ENCODE measurements at places on chromosomes 2 and 18.
A peak's percentile ranks its signal among the peaks of the same experiment; 100 is the strongest.

DNA sequence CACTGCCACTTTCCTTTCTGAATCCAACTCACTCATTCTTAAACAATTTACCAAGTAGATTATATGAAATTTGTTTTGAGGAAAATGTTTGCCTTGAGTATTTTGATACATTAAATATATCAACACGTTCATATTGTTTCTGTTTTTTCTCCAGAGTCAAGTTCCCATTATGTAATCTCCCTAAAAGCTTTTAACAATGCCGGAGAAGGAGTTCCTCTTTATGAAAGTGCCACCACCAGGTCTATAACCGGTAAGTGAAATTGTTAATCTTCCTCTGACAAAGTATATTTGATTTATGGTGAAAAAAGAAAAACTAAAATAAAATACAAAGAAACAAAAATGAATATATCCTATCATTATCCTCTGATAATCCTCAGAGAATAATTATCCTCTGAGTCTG, 838.6 kb downstream of the MBD2 start:
- no peak for DNase-seq

DNA sequence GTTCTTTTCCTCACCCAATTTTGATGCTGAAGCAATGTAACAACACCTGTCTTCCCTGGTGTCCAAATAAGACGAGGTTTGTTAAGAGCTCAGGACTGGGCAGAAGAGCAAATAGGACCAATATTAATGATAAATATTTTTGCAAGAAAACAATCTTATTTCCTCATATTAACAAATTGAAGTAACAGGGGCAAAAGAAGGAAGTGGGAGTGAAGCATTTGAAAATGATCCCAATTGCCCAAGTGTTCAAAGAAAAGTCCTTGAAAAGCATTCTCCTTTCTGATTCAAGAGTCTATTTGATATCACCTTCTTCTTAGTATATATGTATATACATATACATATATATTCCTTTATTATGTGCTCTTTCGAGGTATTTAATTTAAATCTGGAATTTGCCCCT, 418.8 kb downstream of the ARHGAP15 start:
- no peak for DNase-seq

DNA sequence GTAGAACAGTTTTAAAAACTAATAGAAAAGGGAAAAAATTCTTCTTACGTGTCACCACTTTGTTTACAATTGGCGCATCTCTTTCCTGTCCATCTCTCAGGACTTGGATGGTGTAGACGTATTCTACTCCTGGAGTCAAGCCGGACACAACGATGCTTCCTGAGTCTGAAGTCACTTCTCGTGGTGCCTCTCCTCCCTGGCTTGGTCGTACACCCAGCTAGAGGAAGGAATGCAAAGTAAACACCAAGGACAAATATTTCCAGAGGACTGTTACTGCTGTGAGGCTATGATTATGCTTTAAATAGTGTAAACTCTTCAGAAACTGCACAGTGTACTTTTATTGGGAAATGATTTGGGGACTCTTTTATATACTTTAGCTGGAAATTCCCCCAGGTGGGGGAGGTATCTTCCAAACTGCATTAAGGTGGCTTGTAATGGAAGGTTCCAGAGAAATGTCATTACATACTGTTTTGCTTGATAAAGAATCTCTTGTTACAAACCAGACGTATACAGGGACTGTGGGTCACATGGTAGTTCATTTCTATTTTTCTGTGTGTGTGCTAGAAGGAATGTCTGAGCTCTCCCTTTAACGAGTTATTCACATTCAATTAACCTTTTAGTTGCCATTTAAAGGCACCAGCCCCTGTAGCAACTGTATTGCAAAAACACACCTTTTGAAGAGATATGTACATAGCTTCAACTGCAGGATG, 38.1 kb downstream of the FN1 start:
- no peak for DNase-seq

- DNase-seq = no peak
Observed at GRCh38 chr2:149731079-149731478, 143.5 kb upstream of the MMADHC start.

GRCh38 chr2:26581266-26581990, 59.7 kb downstream of the CIB4 start:
- no peak for DNase-seq

GRCh38 chr2:133985563-133985962, 268.3 kb upstream of the MGAT5 start:
- DNase-seq = no peak

DNA sequence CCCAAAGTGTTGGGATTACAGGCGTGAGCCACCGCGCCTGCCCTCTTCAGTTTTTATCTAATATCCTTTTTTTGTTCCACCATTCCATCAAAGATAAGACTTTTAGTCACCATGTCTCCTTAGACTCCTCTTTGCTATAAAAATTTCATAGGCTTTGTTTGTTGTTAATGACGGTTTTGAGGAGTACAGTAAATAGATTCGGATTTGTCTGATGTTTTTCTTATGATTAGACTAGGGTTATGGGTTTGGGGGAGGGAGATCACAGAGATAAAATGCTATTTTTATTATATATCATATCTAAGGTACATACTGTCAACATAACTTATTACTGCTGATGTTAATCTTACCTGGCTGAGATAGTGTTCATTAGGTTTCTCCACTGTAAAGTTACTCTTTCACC, 6.2 kb downstream of the IL36B start:
- DNase-seq = no peak

DNA sequence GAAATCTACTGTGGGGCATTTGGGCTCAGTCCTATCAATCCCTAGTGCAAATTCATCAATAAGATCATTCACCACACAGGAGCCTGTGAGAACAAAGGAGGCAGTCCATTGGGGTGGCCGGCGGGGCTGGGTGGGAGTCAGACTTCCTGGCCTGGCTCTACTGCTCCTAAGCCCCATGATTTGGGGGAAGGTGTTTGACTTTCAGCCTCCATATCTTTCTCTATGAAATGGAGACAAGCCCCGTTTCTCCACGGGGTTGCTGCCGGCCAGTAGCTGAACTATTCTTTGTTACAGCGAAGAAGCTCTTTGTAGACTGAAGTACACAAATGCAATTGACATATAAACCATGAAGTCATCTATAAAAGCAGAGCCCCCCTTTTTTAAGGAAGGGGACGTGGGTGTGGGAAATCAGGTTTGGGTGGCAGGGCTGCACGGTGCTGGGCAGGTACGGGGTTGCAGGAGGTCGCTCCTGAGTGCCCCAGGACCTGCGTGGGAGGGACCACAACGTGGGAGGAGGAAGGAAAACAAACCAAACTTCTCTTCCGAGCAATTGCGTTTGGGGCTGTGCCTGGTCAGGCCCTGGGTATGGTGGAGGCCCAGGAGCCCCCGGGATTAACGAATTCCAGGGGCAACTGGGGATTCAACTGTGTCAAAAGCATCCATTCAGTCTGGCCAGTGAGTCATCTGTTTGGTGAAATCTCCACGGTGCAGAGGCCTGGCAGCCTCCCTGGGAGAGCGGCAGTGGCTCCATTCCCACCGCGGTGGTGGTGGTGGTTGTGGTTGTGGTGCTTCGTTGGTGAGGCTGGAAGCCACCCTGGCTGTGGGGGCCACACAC, 18.2 kb downstream of the FBLN7 start:
- DNase-seq = no peak

- no peak for DNase-seq
Observed at GRCh38 chr2:165281387-165281786, 42.2 kb downstream of the SCN2A start.

DNA sequence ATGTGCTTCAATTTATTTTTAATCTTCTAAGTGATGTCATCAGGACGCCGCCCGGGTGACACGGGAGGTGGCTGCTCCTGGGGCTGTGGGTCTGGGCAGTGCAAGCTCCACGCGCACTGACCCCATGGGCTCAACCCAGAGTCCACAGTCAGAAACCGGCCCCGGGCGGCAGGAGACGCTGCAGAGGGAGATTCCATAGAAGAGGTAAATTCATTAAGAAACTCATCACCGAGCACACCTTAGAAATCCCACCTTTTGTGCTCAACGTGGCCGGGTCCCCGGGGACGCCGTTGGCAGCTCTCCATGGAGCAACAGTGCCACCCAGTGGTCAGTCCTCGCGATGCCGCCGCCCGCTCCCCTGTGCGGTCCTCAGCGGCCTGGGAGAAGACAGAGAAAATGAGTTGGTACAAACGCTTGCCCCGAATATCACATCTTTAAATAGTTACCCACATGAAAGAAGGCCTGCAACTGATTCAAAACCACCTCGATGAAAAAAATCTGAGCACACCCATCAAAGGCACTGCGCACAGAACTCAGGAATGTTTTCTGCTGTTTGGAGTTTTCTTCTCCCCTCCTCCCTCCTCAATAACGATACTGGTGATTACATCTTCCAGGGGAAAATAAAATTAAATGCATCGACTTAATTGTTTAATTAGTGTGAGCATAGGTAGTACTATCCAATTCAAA, 92.6 kb downstream of the CMPK2 start:
- DNase-seq = peak; percentile 49

- DNase-seq = no peak
Observed at GRCh38 chr18:78722929-78723710, 256.5 kb upstream of the SALL3 start.

DNA sequence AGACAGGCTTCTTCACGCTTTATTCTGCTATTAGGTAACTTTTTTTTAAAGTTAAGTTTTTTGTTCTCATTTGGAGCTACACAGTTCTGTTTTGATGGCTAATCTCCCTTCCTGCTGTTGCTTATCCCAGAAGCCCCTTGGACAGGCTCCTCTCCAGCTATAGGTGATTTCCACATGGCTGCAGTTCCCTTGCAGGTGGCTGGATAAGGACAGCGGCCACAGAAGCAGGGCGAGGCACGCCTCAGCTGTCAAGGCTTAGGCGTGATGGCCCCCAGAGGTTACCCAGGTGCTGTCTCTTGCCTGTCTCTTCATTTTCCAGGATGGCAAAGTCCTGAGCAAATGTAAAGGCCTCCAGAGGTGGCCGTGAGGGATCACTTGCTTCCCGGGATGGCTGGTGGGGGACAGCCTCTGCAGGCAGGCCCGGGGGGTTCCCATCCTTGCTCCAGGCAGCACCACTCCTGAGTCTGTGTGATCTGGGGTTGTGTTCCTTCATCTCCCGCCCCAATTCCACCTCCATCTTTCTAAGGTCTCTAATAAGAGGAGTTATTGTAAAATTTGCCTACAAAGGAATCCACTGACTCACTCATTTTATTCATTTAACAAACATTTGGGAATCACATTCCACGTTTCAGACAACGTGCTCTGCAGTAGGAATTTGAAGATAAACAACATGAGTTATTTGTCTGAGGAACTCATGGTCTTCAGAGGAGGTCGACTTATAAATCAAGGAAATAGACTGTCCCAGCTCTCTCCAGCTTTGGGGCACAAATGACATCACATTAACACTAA, 53.4 kb downstream of the NAPG start:
- no peak for DNase-seq

GRCh38 chr2:101518578-101519492, 43.9 kb upstream of the RFX8 start:
- no peak for DNase-seq

DNA sequence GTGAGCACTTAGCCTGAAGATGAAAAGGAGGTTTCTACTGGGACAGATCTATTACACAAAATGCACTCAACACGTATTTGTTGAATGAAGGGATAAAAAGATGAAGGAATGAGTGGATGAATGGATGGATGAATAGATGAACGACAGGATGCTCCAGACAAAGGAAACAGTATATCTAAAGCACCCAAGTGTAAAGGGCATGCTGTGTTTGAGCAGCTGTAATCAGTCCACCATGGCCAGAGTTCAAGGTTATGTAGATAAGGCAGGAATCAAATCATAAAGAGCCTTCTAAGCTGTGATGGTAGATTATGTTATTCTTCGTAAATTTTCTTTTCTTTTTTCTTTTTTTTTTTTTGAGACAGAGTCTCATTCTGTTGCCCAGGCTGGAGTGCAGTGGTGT, 213.8 kb upstream of the FBXO11 start:
- no peak for DNase-seq

DNA sequence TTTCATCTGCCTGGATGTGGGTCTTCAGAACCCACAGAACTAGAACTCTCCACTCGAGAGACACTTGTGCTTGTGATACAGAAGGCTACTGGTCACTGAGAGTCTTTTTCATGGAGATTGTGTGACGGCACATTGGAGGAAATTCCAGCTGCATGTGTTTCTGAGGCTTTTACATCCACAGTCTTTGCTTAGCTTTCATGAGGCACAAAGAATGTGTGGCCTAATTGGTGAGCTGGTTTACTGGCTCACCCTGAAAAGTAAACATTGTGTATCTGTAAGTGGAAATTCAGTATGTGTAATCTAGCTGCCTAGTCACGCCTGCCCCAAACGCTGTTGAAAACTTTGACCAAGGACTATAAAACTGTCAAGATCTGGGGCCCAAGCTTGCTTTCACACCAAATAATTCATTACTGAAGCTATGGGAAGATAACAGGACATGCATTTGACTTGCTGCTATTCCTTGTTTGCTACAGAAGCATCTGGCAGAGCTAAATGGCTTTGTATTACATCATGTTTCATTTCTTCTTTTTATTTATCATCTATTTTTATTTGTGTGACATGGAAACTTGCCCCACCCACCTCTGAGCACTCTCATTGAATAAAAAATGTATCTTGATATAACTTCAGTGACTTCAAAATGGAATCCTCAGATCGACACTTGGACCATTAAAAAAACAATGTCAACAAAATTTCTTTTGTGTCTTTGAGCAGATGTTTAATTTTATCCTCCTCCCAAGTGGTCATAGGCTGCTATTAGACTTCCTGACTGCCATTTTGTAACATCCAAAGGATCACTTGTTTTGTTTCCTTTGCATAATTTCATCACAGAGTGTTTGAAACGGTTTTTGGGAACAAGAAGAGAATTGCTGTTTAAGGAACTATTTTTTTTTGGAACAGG, 80.2 kb downstream of the EFEMP1 start:
- DNase-seq = no peak

DNA sequence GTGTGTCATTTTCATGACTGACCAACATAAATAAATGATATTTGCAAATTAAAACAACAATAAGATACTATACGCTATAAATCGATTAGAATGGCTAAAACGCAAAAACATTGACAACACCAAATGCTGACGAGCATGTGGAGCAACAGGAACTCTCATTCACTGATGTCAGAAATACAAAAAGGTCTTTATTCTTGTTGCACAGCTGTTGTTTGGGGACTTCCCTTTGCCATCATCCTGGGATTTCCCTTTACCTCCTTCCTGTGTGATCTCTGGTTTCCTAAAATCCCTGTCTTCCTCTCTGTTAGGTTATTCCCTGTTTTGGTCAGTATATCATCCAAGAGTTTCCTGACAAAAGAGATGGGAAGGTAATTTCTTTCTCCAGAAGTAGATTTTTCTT, 66.0 kb downstream of the NOL10 start:
- no peak for DNase-seq

- DNase-seq = no peak
Observed at GRCh38 chr2:61620244-61621159, 82.3 kb upstream of the XPO1 start.

GRCh38 chr18:53756610-53756972, 467.9 kb downstream of the MBD2 start:
- no peak for DNase-seq
